ENCODE measurements at places on chromosomes 1 and 21.
A peak's percentile ranks its signal among the peaks of the same experiment; 100 is the strongest.

GRCh38 chr21:30480145-30480544 lies at the start of gene KRTAP19-1:
Gene KRTAP19-1, minus strand, starts transcription at chr21:30480367. Its CDS starts 50 bp downstream, at chr21:30480317.
- DNase-seq, result no peak

DNA sequence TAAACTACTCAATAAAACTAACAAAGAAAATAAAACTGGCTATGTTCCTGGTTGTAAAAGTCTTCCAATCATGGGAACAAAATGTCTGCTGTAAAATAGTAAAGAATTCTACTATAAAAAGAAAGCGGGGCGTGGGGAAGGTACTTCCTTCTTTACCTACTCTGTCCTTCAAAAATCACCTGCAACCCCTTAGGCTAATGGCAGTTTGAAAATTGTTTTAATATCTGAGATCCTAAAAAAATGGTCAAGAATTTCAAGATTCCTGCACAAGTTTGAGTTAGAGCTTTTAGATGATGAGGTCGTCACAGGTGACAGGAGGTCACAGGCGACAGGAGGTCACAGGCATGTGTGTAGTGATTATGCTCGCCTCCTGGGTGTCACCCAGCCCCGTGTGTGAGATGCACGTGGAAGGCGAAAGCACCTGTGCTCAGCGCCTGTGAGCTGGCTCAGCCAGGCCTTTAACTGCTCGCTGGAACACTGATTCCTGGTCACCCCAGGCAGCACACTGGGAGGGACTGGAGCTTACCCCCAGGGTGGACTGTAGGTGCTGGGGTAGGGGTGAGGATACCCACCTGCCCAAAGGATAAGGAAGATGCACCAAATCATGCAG lies 18.6 kb upstream of the TMPRSS2 start:
- DNase-seq, result no peak

DNA sequence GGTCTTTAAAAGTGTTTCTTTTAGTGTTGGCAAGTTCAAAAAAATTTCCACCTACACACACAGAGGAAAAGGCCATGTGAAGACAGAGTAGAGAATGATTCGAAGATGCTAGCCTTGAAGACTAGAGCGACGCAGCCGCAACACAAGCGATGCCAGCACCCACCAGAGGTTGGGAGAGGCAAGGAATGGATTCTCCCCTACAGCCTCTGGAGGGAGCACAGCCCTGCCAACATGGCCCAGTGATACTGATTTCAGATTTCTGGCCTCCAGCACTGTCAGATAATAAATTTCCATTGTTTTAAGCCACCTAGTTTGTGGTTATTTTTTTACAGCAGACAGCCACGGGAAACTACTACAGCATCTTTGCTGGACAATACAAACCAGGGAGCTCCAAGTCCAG lies 6.9 kb upstream of the ADAR start:
- no peak for DNase-seq

- DNase-seq, result no peak
Observed at GRCh38 chr1:32186077-32186476, 6.6 kb downstream of the TXLNA start.

DNA sequence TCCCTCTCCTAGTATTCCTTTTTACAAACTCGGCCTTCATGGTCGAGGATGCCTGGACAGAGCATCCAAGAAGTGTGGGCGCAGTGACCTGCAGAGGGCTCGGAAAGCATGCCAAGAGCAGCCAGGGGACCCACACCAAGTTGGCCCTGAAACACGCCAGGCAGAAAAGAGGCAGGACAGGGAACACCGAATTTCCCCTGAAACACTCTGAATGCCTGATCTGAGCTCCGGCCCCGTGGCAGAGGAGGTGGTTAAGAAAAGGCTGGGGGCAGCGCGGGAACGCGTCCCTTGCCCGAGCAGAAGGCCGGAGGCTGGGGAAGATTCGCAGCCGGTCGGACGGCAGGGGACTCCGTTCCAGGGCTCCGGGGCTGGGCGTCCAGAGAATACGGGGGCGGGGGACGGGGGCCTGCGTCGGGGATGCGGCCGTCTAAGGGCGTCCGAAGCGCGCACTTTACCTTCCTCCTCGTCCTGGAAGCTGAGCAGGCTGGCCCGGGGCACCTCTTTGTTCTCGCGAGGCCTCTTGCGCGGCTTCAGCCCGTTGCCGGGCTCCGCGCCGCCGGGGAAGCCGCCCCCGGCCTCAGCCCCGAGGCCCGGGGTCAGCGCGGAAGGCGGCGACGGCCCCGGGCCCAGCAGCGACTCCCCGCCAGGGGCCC lies 558 bp downstream of the PAXBP1 start:
- peak; percentile 53 for DNase-seq

GRCh38 chr1:58592522-58593134 lies 15.6 kb upstream of the TACSTD2 start:
- no peak for DNase-seq

GRCh38 chr1:8314346-8315280 lies 3.3 kb upstream of the SLC45A1 start:
- peak; percentile 50 for DNase-seq

- no peak for DNase-seq
Observed at GRCh38 chr1:30727824-30728223, 4.4 kb upstream of the MATN1 start.

DNA sequence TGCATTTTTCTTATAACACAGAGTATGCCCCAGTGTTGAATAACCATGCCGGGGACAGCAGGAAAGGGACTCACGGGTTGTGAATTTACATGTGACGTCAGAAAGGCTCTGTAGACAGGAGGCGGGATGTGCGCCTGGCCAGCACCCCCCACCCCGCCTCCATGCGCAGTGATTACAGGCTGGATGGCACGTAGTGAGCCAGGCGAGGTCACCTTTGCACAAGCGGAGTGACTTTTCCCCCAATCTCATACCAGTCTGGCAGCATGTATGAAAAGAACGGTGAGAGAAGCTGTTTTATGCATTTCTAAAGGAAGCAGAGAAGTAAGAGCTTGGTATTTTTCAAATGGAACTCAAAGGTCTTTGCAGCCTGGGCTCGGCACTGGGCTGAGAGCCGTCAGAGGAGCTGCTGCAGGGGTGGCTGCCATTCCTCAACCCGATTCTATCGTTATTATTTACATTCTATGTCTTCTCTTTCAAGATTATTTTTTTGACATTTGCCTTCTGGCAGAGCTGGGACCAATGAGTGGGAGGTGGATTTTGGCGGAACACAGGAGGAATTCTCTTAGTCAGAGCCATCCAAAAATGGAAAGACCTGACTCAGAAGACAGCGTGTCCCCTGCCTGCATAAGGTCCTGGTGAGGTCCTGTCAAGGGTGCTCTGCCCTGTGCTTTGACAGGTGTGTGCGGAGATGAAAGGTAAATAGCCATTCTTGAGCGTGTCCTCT lies 115.6 kb upstream of the SLC45A1 start:
- no peak for DNase-seq

GRCh38 chr1:36590771-36591170 lies 108.1 kb upstream of the CSF3R start:
- DNase-seq, result no peak

- no peak for DNase-seq
Observed at GRCh38 chr1:163090321-163090945, 21.3 kb downstream of the RGS4 start.

- no peak for DNase-seq
Observed at GRCh38 chr21:38205940-38206339, 50.9 kb upstream of the KCNJ15 start.

DNA sequence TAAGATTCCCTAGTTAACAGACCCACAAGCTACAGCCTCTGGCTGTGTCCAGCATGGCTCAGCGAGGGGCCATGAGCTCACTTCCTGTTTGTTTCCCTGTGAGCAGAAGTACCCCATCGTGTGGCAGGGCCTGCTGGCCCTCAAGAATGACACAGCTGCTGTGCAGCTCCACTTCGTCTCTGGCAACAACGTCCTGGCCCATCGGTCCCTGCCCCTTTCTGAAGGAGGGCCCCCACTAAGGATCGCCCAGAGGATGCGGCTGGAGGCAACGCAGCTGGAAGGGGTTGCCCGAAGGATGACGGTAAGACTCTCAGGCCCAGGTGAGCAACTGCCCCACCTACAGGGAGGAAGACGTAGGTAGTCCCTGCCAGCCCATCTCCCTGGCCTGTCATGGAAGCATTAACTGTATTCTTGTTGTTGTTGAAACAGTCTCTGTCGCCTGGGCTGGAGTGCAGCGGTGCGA lies 38.2 kb downstream of the ZBTB17 start:
- peak; percentile 67 for DNase-seq

DNA sequence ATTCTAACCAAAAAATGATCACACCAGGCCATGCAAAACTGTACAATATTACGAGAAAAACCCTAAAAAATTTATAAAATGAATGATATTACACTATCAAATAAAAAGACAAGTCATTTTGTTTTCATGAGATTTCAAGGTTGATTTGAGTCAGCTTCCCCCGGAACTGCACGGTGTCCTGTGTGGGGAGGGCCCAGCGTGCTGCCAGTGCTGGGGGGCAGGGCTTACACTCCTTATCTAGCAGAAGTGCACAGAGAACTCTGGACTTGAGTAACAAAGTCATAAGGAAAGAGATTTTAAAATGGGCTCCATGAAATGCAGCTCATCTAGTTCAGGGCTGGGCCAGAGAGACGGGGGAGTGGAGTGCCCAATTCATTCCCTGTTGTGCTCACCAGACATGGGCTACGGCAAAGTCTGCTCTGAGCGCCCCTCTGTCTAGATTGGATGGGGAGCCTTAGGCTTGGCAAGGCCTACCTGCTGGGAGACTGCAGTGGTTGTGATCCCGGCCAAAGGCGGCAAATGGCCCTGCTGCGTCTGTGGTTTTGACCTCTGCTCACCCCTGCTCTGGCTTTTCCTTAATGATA lies 50.1 kb downstream of the COQ8A start:
- DNase-seq, result peak; percentile 73

- no peak for DNase-seq
Observed at GRCh38 chr1:94797291-94797690, 22.9 kb upstream of the SLC44A3 start.

Measured in suppressor macrophage (primary cell).